Mesenteric fat pad (tissue), 1 donor: ENCODE measurements at places on chromosomes 5 and 9. TPM values are rescaled to one million over a fixed set of nuclear protein-coding genes. Genes with fewer than 3 reads are reported as not detected.

The SLF1 gene
- total RNA-seq = 3.3 TPM

The SH3GL2 gene
- total RNA-seq = not detected

GRCh38 chr9:113427629-113428028, 17.1 kb downstream of the C9orf43 start:
- DNase-seq = no peak

GRCh38 chr9:129834489-129835127, 467 bp downstream of the C9orf78 start:
- DNase-seq = no peak

The LCP2 gene
- 52.4 TPM for total RNA-seq
